ENCODE measurements at places on chromosomes 16 and 17.

DNA sequence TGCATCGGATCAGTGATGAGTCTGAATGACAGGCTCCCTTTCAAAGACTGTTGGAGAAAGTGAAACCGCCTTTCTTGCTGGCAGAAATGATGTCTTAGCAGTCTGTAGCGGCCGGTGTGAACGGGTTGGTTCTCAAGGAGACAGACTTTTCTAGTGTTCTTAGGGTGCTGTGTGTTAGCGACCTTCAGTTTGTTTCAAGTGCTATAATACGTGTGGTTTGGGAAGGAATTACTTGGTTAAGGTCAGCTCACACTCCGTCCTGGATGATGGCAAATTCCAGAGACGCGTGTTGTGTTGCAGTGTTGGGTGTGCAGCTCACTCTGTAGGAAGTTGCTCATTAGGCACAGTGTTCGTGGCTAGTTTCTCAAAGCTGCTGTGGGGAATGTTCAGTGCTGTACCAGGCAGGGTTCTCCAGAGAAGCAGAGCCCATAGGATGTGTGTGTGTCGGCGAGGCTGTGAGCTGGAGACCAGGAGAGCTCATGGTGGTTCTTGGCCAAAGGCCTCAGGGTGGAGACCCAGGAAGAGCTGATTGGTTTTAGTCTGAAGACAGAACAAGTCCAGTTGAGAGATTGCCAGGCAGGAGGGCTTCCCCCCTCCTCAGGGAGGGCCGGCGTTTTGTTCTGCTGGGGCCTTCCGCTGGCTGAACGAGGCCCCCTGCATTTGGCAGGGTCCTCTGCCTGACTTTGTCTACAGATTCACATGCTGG, 37.6 kb downstream of the ZNF750 start:
- no peak for DNase-seq

DNA sequence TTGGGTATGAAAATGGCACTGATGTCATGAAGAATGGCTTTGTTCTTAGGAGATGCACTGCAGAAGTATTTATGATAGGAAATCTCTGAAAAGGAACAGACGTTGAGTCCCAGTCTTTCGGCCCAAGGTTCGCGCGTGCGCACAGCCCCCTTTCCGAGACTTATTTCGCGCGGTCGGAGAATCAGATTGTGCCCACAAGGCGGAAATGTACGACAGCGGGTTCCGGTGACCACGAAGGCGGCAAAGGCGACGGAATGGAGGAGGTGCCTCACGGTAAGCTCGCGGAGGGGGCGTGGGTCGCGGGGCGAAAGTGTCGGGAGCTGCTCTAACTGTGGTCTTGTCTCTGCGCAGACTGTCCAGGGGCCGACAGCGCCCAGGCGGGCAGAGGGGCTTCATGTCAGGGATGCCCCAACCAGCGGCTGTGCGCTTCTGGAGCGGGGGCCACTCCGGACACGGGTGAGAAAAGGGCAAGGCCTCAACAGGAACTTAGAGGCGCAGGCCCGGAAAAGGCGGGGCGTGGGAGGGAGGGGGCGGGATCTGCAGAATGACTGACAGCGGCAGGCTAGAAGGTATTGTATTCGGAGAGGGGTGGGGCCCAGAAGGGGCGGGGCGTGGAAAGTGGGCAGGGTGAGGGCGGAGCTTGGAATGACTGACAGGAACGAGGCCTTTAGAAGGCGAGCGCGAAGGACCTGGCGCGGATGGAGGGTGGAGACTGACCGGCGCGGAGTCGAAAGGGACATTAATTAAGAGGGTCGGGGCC, at the start of gene NUBP1:
NUBP1 (plus strand) TSS at position 233 of the 760 bp plus-strand sequence; CDS start at position 255, 22 bp downstream.
- peak; percentile 99 for DNase-seq

- DNase-seq: no peak
These were observed 8.0 kb downstream of the SRSF1 start for GRCh38 chr17:57999010-57999495.

- no peak for DNase-seq
These were observed 75.2 kb upstream of the CIBAR2 start for GRCh38 chr16:85187447-85187846.

GRCh38 chr17:78875363-78876093, 27.5 kb downstream of the CEP295NL start:
- DNase-seq: no peak

DNA sequence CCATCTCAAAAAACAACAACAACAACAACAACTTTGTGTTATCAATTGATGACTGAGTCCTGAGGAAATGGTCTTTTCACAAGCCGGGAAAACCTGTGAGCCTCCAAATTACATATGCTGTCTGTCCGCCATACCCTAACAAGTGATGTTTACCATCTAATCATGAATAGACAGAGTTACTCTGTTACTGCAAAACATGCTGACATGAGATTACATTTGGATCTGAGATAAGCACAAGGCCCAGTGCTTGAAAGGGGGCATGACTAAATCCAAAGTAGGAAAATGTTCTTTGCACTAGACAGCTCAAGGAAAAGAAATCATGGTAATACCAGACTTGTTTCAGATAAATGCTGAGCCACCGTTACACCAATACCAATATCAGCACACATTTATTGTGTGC, 8.6 kb upstream of the ATXN1L start:
- DNase-seq: no peak

DNA sequence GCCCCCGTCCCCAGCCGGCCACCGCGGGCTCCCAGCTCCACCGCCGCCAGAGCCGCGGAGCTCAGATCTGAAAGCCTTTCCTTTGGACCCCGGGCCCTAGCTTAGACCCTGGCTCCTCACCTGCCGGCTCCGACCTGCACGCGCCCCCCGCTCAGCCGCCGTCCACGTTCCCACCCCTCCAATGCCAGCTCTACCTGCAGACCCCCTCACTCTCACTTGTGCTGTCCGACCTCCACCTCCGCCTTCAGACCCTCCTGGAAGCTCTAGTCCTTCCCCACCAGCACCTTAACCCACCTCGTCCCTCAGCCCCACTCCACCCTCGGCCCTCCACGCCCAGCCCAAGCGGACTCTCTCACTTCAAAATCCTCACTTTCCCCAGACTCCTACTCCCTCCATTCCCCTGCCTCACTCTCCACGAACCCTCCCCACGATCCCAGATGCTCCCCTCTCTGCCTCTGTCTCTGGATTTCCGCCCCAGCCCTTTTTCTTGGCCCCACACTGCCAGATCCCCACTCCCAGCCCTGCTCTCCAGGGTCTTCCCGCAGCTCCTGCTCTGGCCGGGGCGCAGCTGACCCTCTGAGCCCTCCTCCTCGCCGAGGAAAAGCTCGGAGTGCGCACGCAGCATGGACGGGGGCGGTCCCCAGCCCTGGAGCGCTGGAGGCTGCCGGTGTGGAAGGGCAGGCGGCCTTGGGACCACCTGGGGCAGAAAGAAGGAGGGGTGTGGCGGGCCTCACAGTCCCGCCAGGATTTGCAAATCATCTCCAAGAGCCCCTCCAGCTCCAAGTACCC, at the start of gene TMEM114:
TMEM114 (minus strand) TSS at position 612 of the 789 bp plus-strand sequence. CDS start 673 bp downstream, outside the sequence.
- no peak for DNase-seq

DNA sequence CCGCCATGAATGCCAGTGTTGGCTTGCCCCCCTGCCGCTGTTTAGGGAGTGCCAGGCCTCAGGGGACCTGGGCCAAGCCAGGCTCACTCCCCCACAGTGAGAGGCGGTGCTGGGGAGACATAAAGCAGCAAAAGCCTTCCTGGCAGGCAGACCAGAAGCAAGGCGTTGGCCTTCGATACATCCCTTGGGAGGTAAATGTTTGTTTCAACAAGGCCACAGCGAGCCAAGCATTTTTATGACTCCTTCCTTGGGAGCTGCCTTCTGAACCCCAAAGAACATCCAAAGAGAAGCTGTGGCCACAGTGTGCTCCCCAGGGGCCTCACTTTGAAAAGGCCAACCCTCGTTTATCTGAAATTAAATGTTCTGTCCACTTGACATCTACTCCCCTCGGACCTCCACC, 119.7 kb upstream of the CIBAR2 start:
- DNase-seq: no peak

DNA sequence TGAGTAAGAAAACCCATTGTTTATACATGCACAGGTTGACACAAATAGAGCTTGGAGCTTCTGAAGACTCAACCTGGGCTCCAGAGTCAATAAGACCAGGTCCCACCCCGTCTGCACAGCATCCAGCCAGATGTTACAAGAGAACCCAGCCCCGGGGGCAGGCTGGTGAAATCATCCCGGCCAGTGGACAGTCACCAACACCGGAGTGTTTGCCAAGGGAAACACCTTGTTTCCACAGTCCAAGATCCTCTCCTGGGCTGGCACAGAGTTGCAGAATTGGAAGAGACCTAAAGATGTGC, 90.3 kb downstream of the RAB11FIP4 start:
- DNase-seq: no peak

DNA sequence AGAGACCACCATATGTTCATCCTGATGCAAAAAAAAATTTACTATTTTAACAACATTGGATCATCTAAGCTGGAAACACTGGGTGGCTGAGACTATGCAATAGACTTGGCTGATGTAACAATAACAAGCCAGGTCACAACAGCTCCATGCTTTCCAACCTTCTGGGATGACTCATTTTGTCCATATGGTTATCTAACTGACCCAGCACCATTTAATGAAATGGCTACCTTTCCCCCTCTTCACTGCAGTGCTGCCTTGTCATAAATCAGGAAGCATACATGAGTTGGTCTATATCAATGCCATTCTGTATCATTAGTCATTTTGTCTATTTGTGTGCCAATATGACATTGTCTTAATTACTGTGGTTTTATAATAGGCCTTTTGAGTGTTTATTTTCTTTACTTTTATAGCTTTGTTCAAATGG, 217.6 kb upstream of the KCNJ16 start:
- DNase-seq: no peak

GRCh38 chr16:11585460-11586377, 1.0 kb downstream of the LITAF start:
- DNase-seq: no peak

DNA sequence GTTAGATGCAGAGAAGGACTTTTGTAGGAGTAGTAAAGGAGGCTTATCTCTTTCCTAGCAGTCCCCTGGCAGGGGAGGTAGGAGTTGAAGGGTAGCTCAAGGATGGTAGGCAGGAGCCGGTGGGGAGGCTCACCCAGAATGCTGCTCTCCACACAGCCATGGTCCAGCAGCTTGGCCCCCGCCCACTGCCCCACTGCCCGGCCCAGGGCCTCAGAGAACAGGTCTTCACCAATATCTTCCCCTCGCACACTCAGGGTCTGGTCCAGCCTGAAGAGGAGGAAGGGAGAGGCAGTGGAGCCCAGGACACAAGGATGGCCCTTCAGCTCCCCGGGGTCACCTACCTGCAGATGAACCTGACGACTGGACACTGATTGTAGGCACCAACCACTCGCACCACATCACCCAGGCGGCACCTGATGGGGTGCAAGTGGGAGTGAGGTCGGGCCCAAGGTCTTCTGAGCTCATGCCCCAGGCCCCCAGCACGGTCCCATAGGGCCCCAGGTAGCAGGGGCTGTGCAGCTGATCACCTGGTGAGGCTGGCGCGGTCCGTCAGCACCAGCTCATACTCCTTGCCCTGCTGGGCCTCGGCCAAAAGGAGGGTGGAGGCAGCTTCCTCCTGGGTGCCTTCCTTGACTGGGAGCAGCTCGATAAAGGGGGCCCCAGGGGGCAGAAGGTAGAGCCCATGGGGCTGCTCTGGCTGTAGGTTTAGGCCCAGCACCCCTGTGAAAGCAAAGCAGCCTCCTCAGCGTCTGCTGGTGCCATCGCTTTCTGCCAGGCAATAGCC, 3.6 kb downstream of the GHDC start:
- DNase-seq: no peak

- DNase-seq: no peak
These were observed 45.6 kb upstream of the BAHCC1 start for GRCh38 chr17:81349397-81350319.

Data from stimulated activated CD8-positive, alpha-beta memory T cell treated with anti-CD3 and anti-CD28 coated beads, Interleukin-12 subunit alpha, Interleukin-12 subunit beta, amount 100 ng/mL, for 4 hours (primary cell).